ENCODE measurements at places on chromosomes 12 and 14.
A peak's percentile ranks its signal among the peaks of the same experiment; 100 is the strongest.

GRCh38 chr14:71645656-71646055, 286.6 kb upstream of the RGS6 start:
- peak; percentile 51 for DNase-seq

GRCh38 chr12:90978117-90978770, 23.3 kb upstream of the CCER1 start:
- DNase-seq, result peak; percentile 70

DNA sequence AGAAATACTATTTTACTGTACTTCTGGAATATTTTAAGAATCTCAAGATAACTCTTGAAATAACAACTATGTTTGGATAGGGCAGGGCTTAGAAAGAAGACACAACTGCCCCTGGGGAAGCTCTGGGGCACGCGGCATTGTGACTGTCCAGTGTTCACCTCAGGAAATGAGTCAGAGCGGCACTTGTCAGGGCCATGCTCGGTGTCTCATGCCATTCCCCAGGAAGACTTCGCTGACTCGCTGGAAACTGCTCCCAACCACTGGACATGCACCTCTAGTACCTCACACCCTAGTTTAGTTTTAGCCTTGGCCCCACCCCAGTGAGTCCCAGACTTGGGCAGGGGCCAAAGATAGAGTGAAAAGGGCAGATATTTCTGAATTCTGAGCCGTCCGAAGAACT, 192.0 kb downstream of the TTC7B start:
- peak; percentile 90 for DNase-seq

DNA sequence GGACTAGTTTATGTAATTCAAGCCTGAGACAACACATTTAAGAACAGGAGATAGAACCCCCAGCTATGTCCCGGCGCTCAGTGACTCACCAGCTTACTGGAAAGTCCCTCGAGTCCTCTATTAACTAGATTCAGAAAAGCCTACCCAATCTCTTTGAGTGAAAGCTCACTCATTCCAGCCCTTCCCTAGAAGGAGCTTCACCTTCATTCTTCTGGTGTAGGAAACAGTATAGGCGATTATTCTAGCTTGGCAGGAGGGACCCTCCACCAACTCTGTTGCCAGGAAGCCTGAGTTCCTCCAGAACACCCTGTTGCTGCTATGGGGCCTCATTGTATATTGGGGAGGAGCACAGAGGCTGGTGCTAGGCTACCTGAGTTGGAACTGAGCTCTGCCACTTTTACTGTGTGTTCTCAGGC, 57.2 kb upstream of the AEBP2 start:
- peak; percentile 88 for DNase-seq

DNA sequence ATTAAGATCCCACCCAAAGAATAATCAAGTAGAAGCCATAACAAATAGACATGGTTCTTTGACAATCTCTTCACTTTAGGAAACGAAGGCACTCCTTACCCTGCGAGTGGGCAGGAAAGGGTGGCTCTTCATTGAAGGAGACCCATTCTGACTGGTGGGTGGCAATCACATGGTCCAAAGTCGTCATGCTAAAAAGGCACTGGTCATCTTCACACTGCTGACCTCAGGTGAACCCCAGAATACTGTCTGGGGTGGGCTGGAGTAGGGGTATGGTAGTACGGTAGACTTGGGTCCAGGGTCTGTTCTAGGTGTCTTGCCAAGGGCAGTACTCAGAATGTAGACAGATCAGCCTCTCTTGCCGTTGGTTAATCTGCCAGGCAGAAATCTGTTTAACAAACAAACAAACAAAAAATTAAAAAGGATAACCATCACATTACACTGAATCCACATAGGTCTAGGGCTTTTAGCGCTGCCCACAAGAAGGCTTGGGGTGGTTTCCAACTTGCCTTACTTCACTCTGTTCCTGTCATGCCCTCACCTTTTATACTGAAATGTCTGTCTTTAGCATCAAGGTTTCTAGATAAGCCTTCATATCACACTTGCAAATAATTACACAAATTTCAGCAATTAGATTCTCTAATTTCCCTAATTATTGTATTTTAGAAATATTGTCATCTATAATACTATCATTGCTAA, 1.8 kb downstream of the STON2 start:
- DNase-seq, result no peak

DNA sequence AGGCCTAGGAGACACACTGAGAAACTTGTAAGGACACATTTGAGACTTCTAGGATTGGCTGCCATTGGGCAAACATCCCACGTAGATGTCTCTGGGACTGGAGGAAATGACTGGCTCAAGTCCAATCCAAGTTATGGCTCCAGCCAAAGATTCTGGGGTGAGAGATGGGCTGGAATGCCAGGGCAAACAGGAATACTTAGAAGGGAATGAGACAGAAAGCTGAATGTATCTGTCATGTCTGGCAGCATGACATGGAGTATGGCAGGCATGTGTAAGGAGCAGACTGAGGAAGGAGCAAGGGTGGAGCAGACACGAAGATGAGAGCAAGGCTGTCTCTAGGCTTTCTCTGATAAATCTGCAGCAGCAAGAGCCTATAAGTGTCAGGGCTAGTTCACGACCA, 209.2 kb downstream of the PHLDA1 start:
- DNase-seq, result no peak

DNA sequence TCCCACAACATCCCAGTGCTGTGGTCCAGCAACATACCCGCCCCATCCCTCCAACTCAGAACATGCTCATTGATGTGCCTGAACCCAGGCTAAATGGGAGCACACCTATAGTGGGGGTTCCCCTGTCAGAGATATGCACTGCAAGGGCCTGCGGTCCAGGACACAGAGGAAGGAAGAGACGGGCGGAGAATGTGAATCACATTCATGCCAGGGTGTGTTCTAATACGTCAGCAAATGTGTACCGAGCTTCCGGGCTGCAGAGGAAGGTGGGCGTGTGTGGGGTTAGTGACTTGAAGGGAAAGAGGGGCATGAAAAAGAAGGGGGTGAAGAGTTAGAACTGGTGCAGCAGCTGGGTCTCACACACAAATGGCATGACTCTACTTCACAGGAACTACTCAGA, 83.7 kb downstream of the DPF3 start:
- DNase-seq, result no peak

DNA sequence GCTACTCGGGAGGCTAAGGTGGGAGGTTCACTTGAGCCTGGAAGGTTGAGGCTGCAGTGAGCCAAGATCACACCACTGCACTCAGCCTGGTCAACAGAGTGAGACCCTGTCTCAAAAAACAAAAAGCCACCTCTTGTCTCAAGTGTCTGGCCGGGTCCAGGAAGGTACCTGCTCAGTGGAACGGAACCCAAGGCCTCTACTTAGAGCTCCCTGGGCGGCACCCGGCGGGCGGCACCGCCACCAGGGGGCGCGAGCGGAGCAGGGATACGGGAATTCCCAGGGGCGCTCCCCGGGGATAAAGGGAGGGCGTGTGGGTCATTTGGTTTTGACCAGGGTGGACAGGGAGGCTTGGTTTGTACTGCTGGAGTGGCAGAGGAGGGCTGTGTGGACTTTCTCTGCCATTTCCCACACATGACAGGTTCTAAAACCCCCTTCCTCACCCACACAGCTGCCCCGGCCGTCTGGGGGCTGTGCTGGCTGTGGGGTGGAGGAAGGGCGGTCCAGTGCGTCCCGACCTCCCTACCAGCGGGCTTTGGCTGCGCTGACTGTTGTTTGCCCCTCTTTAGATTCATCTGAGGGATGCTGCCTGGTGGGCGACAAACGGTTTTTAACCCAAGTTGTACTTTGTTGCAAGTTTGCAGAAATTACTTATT, 91.4 kb downstream of the SETD3 start:
- DNase-seq, result peak; percentile 72

DNA sequence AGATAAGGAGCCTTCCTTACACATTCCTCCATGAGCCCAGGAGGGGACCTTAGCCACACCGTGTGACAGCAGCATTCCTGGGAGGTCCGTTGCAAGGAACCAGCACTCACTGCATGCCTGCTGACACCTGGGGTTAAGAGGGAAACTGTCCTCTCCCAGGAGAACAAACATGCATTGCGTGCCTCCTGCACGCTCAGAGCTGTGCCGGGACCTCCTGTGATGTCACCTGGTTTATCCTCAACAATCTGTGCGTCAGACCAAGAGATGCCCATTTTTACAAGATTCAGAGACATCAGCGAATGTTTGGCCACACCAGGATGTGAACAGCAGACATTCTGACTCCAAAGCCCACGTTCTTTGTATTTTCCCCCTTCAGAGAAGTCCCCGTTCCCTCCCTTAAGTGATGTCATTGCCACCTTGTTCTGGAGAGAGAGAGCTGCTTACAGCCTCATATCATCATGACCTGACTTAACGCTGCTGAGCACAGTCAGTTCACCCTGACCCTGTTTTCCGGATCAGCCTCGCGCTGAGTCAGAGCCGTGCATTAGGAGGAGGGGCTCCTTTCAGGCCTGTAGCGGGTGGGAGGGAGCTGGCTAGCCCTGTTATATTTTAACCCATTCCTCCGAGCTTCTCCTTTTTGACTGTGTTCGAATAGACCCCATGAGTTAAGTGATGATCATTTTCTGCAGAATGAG, 36.2 kb downstream of the TMEM120B start:
- peak; percentile 92 for DNase-seq

DNA sequence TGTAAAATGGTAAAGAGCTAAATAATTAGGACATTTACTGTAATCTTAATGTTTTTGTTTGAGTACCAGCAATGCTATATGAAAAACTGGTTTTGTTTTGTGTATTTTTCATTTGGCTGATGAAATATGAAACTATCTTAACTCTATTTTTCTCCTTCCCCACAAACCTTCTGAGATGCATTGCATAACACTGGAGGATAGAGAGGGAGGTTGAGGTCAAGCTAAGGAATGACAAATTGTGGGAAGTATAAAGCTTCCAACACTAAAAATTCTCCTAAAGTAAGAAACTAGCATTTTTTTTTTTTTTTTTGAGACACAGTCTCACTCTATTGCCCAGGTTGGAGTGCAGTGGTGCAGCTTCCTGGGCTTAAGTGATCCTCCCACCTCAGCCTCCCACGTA, 31.5 kb upstream of the SRP54 start:
- DNase-seq, result no peak

DNA sequence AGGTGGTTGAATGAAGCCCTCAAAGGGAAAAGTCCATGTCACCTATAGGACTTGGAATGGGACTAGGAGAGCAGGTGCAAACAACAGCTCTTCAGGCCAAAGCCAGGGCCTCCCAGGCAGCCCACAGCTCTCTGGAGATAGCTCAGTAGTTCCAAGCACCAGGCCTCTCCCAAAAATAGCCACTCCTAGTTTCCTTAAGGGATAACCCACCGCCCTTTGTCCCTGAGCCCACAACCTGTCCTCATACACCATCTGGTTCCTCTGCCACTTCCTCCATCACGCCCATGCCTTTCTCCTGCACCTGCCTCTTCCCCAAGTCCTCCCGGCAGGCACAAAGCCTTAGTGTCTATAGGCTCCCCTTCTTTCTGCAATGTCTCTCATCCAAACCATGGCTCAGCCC, 2.1 kb downstream of the RAB15 start:
- DNase-seq, result no peak

DNA sequence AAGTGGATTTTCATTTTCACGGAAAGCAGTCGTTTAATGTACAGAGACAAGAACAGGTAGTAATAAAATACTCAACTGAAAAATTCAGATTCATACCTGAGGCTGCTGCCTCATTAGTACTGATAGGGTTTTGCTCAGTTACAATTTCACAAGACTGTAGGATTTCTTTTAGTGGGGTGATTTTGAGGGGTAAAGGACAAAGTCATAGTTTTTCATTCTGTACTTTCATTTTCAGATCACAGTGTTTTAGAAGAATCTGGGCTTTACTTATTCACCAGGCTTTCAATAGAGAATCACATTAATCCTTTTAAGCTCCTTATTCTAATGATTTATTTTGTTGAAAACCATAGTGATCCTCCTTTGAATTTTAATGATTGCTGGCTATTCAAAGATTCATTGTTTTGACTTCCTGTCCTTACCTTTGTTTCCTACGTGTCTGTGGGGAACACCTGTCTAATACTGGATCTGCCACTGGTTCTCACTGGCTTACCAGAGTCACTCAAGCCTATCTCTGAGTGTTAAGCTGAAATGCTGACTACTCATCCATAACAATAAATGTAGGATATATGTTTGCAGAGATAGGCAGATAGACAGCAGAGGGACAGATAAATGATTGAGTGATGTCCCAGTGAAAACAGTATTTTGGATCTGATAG, 243.8 kb upstream of the NPAS3 start:
- no peak for DNase-seq

DNA sequence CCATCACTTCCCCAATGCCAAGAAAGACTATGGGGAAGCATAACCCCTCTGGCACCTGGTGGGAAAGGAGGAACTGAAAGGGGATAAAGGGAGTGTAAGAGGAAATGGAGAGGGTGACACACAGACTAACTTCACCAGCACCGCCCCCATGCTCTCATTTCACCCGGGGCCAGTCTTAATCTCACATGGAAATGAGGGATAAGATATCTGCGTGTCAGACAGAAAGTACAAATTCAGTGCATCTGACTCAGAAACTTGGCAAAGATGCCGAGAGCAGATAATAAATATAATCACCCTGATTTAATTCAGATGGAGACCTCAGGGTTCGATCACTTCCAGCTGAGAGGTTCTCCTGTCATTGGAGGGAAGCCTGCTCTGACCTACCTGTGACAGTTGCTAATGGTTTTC, 191.6 kb downstream of the DUSP6 start:
- DNase-seq, result peak; percentile 97

- no peak for DNase-seq
These were observed 159.1 kb upstream of the CCDC198 start for GRCh38 chr14:57652769-57653168.

- DNase-seq, result no peak
These were observed 783.0 kb downstream of the TMEM121 start for GRCh38 chr14:106309423-106309822.

- no peak for DNase-seq
These were observed 334.4 kb downstream of the KCNH5 start for GRCh38 chr14:62710811-62711210.

DNA sequence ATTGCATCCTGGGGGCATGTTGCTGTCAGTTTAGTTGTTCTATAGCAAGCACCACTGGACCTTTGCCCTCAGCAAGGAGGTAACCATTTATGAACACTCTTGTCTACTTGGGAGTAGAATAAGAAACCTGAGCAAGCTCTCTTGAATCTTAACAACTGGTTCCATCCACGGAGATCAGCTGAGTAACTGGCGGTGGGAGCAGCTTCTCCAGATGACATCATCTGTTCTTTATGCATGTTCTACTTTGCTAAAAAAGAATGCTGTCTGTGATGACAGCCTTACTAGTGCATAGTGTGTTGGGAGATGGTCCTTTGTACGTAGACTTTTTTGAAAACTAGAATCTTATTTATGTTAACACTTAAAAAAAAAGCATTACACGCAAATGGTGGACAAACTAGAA, 17.7 kb downstream of the SLC4A8 start:
- no peak for DNase-seq

DNA sequence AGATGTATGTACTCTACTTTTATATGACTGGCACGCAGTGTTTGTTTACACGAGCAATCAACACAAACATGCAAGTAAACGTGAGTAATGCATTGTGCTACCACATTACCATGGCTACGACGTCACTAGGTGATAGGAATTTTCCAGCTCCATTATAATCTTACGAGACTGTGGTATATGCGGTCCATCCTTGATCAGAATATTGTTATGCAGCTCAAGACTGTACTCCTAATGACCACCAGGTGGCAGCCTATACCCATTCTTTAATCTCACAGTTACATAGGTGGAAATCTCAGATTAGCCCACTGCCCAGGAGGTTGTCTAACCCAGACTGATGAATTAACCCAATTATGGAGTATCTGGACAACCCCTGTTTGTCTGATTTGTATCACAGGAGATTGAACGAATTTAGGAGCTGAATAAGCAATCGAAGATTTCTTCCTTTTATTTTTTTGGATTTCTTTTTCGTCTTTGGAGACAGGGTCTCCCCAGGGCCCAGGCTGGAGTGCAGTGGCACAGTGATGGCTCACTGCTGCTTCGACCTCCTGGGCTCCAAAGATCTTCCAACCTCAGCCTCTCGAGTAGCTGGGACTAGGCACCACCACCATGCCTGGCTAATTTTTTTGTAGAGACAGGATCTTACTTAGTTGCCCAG, 8.7 kb upstream of the TESPA1 start:
- DNase-seq, result peak; percentile 72

Data from ELR (cell line).